ENCODE measurements at places on chromosomes 11 and 22.

- DNase-seq, result no peak
Measured at GRCh38 chr11:123217897-123218296, 22.8 kb upstream of the CLMP start.

DNA sequence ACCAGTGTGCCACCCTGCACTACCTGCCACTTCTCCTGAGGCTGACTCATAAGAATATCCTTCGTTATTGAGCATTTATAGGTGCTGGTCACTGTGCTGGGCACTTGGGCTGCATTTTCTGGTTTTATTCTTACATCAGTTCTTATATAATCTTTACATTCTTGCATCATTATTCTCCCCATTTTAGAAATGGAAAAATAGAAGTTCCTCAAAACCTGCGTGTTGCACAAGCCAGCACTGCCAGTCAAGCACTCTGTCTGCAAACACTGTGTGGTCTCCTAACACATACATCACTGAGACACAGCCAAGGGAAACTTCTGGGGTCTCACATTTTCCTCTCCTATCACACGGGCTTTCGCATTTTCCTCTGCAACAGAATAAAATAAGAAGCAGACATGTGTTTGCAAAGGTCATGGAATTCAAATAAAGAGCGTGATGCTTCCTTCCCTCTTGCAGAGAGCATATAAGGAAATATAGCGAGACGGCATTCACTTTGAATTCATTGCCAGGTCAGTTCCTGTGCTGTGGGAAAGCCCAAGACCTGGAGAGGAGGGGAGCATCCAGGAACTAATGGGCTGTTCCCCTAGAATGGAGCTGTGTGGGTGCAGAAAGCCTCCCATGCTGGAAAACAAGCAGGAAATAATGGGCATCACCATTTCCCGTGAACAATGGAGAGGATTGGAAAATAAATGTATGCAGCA lies 73.9 kb upstream of the SEZ6L start:
- no peak for DNase-seq

- DNase-seq, result no peak
Measured at GRCh38 chr11:120062561-120062930, 75.4 kb downstream of the TRIM29 start.

GRCh38 chr11:105490333-105490732 lies 119.5 kb upstream of the GRIA4 start:
- no peak for DNase-seq

DNA sequence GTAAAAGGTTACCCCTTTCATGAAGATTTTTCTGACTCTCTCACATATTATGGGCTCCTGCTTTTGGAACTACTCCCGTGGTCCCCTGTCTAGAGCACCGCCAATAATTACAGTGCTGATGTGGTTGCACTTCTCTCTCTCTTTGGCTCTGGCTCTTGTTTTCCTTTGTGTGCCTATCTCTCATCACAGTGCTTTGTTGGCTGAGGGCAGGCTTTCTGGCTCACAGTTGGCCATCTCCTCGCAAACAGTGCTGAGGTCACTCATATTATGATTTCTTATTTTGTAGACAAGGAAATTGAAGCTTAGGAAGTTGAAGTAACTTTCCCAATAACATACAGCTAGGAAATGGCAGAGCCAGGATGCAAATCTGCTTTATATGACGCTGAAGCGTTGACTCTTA lies 192.5 kb downstream of the DDX10 start:
- DNase-seq, result no peak

- no peak for DNase-seq
Measured at GRCh38 chr11:74696939-74697675, 34.1 kb downstream of the CHRDL2 start.

GRCh38 chr11:60482361-60482760 lies 10.2 kb upstream of the MS4A12 start:
- DNase-seq, result no peak

GRCh38 chr11:108559340-108559739 lies 34.2 kb downstream of the EXPH5 start:
- DNase-seq, result no peak

GRCh38 chr11:98771791-98772190 lies 249.0 kb upstream of the CNTN5 start:
- DNase-seq, result no peak

DNA sequence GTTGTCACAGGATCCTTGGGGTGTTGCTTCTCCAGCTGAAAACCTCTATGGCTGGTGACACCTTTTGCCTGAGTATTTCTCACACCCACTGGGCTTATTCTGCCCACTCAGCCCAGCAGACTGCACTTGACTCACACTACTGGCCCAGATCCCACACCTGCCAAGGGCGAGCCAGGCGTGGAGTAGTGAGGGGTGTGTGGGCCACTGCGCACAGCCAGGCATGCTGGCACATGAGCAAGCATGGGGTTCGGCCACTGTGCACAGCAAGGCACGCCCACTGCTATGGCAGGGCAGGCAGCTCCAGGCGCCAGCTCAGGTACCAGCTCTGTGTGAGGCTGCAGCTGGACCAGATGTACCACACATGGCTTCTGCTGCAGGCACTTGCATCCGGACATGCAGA lies 116.5 kb upstream of the MTNR1B start:
- no peak for DNase-seq

- no peak for DNase-seq
Measured at GRCh38 chr11:62352355-62353336, 15.4 kb downstream of the ASRGL1 start.

DNA sequence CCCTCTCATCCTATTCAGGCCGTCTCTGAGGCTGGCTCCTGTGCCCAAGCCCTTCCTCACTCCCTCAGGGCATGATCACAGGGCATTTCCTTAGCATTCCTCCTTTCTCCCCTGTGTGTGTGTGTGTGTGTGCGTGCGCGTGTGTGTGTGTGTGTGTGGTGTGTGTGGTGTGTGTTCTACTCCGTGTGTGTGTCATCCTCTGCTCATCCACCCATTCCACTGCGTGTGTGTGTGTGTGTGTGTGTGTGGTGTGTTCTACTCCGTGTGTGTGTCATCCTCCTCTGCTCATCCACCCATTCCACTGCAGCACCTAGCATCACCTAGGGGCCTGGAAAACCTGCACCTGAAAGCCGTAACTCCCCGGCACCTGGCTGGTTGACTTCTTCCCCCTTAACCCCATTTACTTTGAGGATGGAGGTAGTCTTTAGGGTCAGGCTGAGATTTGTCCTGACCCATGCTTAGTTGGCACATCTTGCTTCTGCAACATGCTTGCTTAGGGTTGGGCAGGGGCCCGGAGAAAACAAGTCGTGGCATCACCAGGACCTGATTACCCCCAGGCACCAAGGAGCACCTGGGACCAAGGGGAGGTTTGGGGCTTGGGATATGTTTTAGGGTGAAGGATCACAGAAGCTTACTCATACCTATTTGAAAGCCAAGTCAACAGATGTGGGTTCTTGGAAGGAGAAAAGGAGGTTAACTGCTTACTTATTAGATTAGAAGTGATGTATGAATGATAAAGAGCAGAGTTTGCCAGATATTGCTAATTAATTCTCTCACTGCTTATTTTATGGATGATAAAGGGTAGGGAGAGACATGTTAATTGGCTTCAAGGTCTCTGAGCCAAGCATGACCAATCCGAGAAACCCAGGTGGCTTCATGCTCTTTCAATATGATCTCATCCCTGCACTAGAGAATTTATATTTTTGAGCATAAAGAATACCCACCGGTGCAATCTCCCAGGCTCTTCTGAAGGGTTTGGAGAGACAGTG lies 18.9 kb downstream of the TIMP3 start:
- no peak for DNase-seq

- DNase-seq, result no peak
Measured at GRCh38 chr11:119754656-119755355, 25.8 kb upstream of the NECTIN1 start.

- no peak for DNase-seq
Measured at GRCh38 chr11:12220305-12220704, 109.9 kb downstream of the MICAL2 start.

DNA sequence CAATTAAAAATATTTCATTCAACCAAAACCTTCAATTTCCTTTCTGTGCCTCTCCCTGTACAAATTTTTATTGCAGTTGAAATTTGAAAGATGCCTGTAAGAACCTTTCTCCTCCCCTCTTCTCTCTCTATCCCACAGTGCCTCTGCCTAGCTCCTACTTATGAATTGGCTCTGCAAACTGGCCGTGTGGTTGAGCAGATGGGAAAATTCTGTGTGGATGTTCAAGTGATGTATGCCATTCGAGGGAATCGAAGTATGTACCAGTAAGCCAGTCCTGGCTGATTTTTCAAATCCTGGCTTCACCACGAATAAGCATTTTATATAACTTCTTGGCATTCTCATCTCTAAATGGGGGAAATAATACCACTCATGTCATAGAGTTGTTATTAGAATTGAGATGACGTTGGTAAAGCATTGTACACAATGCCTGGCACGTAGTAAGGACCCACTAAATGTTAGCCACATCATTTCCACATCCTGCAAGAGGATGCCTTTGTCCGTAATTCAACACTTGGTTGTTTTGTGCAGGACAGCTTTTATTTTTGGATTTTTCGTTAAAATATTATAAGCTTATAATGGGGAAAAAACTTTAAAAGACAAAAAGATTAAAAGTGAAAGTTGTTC lies 6.0 kb downstream of the DDX25 start:
- no peak for DNase-seq

GRCh38 chr11:82871646-82872045 lies 28.6 kb downstream of the PRCP start:
- DNase-seq, result no peak

- DNase-seq, result no peak
Measured at GRCh38 chr11:125955856-125956255, 10.0 kb downstream of the VSIG10L2 start.

GRCh38 chr11:130645164-130645842 lies 196.9 kb downstream of the ADAMTS15 start:
- no peak for DNase-seq

GRCh38 chr11:22725079-22725478 lies 58.7 kb downstream of the GAS2 start:
- DNase-seq, result no peak

GRCh38 chr11:68683121-68683520 lies 1.2 kb upstream of the GAL start:
- DNase-seq, result no peak

DNA sequence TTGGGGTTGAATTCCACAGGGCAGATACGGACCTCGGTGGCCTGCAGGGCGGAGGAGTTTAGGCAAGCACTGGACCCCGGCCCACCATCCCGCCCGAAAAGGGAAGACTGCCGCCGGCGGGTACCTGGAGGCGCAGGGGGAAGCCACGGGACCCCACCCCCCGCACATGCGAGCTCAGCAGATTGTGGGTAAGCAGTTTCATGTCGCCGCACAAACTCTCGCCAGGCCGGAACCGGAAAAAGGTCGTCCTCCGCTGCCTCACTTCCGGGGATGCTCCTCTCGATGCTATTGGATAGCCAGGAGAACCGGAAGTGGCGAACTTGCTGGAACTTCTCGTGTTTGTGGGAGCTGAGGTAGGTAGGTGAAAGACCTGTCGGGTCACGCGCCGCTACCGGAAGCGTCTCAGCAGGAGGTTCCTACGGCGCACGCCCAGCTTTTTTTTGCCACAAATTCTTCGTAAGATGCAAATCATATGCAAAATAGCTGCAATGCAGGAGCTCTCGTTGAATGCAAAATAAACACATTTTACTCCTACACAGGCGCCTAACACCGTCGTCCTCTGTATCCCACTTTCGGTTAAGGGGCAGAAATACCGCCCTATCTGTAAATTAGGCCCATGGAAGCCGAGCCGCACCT lies at the start of gene TRMT112:
TRMT112 (minus strand) TSS at position 235 of the 636 bp plus-strand sequence; CDS start at position 202, 33 bp downstream.
- DNase-seq, result peak; percentile 94

- no peak for DNase-seq
Measured at GRCh38 chr11:116231543-116231942, 541.2 kb downstream of the BUD13 start.

DNA sequence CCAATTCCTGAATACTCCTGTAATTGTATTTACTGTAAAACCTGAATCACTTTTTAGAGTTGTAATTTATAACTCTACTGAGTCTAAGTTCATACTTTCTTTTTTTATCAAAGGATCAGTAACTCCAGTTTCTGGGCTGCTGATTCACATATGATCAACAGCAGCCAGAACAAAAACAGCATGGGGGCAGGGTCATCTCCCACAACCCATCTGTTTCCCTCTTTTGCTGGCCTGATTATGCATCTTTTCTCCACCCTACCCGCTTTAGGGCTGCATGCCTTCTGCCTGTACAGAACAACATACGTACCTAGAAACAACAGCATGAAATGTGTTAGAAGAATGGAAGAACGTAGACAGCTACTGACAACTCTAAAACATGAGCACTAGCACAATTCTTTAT lies 76.0 kb downstream of the MRTFA start:
- no peak for DNase-seq

DNA sequence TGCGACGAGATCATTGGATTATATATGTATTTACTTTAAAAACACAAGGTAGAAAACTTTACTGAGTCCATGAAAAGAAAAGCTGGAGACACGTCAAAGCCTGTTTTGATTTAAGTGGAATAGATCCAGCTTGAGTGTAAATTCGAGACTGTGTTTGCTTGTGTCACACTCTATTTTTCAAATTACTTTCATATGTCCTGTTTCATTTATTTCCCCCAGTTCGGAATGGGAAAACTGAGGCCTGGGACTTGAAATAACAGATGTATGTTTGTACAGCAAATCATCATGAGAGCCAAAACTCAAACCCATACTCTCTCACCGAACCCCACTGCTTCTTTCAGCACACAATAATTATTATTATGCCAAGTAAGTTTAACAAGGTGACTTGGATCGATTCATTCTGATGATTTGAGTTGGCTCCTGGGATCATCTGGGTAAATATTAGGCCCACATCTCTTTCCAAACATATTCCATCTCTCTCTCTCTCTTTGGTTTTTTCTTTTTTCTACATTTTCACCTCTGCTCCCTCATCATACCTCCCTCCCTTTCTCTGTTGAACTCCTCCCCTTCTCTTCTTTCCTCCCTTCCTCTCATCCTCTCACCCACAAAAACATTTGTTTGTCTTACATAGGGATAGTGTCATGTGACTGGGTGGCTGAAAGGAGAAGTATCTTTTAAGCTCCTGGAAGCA lies 21.2 kb downstream of the FZD4 start:
- no peak for DNase-seq

GRCh38 chr22:46547883-46548244 lies 10.4 kb upstream of the CELSR1 start:
- no peak for DNase-seq

DNA sequence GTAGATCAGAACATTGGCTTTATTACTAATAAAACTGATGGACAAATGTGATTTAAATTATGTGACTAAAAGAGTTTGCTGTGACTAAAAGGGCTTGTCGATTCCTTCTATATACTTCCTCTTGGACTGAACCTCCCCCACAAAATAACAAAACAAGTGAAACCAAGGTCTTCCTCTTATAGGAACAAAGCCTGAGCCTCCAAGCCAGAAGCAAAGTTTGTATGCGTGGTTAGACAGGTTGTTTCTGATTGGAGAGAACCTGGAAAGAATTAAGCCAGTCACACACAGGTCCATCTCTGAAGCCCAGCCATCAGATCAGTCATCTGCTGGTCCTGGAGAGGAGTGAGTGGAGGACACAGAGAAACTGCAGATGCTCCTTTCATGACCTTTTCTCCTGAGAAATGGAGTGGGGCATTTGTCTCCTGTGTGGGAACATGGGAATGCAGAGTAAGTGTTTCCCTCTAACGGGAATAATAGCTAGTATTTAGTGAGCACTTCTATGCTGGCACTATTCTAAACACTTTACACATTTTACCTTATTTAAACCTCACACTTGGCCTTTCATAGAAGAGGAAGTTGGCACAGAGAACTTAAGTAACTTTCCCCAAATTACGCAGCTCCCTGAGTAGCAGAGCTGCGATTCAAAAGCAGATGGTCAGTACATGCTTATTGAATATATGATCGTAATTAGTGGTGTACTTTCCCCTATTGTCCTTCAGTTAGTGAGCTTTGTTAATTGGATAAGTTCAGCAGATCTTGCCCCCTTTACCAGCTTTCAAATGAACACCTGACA lies 77.1 kb downstream of the UVRAG start:
- DNase-seq, result no peak

All from activated naive CD4-positive, alpha-beta T cell treated with anti-CD3 and anti-CD28 coated beads, Interleukin-2, amount 50 U/mL, for 16 hours (primary cell).